ENCODE measurements at places on chromosomes 6 and 20.

GRCh38 chr6:155050311-155050710 lies 55.2 kb downstream of the TIAM2 start:
- DNase-seq = peak; percentile 28

- no peak for DNase-seq
Measured at GRCh38 chr6:2863901-2864300, 22.2 kb upstream of the SERPINB1 start.

DNA sequence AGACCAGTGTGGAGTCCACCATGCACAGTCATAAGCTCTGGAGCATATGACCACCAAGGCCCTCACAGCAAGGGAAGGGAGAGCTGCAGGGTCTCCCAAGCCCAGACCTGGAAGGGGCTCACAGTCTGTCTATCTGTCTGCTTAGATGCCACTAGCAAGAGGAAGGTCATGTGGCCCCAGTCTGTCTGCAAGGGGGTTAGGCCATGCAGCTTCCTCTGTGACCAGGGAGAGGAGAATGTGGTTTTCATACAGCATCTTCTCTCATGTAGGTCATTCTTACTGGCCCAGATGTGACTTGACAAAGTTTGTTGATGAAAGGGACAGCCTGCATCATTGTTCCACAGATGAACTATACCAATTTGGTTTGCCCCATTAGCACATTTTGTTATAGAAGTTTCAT lies 260.8 kb downstream of the FARS2 start:
- DNase-seq = no peak

GRCh38 chr6:82248273-82248735 lies 760 bp upstream of the IBTK start:
- peak; percentile 18 for DNase-seq

DNA sequence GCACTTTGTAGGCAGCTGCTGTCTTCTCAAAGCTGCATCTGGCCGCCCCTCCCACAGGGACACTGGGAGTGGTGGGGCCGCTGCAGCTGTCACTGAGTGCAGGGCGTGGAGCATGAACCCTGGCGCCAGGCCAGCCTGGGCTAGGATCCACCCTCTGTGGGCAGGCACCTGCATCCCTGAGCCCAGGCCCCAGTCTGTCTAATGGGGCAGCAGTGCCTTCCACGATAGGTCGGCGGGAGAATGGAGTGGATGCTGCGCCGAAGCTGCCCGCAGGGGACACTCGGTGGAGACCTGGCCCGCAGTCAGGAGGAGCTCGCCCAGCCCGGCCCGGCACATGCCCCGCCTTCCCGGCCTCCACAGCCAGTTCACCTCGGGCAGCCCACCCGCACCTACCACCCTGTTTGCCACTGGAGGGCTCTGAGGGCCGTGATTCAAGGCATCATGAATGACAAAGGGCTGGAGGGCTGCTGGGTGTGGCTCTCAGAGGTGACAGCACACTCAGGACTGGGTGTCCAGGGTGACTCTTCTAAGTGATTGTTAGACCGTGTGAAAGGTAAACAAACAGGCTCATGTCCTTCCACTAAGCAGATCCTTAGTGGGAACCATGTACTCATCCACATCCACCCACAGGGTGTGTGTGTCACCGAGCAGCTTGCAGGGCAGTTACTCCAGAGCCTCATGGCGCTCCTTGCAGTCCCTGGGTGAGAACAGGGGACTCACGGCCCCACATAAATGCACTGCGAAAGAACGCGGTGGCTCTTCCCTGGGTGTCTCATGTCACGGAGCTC lies 133.9 kb downstream of the AGPAT4 start:
- DNase-seq = no peak

DNA sequence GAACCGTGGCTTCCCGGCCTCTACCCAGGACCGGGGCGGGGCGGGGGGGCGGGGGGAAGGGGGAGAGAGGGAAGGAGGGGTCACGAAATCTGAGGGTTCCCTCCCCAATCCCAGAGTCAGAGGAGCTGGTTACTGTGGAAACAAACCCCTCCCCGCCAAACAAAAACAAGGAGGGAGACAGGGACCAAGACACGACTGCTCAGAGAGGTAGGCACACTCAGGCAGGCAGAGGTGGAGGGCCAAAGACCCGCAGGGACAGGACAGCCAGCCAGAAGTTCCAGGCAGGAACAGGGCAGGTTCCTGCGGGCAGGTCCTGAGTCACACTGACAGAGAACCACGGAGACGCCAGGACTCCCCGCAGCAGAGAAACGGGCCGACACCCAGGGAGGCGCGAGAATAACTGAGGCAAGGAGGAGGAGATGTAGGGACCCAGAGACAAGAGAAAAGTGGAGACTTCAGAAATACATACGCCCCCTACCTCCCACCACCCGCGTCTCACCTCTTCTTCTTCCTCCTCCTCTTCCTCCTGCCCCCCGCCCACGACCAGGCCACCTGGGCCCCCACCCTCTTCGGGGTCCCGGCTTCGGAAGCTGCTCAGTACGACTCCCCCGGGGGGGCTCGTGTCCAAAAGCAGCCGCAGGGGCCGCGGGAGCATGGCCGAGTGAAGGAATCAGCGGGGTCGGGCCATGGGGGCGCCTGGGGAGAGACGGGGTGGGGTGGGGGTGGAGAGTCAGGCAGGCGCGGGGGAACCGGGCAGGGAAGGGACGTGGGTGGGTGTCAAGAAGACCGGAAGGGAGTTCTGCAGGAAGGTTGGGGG lies 578 bp downstream of the RGL2 start:
- DNase-seq = peak; percentile 71

DNA sequence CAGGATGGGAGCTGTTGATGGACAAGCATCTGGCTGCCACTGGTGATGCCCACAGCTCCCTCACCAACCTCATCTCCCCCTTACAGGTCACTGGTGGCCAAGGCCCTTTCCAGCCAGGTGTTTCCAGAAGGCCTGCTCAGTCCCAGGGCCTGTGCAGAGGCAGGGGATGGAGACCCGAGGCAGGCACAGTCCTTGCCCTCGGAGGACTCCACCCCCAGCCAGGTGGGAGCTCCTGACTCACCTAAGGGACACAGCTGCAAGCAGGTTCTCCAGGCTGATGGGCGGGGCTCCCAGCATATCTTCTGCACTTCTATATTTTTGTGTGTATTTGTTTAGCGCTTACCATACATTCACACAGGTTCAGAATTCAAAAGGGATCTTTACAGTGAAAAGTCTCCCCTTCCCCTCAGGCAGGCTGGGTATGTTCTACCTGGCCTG lies 17.4 kb downstream of the PRPH2 start:
- DNase-seq = no peak

All from stimulated activated CD4-positive, alpha-beta T cell treated with anti-CD3 and anti-CD28 coated beads, Interleukin-2, amount 100 ng/mL, for 24 hours (primary cell).